ENCODE measurements at places on chromosomes 5 and 9.

DNA sequence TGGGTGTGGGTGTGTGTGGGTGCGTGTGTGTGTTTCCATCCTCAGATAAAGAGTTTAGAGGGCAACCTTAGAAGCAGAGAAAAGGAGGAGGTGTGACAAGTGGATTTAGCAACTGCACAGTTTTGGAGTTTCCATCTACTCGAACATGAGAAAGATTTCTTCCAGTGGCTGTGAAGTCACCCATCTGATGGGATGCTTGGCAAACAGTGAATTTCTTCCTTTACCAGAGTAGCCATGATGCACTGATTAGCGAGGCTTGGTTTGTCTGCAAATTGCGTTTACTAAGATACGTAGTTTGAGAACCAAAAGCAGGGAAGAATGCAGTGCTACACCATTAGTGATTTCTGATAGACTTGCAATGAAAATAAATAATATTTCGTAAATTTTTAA is 791 bp upstream of the STARD4 start:
- DNase-seq, result no peak

GRCh38 chr5:169778622-169779596 is 141.8 kb downstream of the DOCK2 start:
- DNase-seq, result no peak

- DNase-seq, result no peak
These were observed 344.8 kb downstream of the CSNK1G3 start for GRCh38 chr5:123856766-123857165.

DNA sequence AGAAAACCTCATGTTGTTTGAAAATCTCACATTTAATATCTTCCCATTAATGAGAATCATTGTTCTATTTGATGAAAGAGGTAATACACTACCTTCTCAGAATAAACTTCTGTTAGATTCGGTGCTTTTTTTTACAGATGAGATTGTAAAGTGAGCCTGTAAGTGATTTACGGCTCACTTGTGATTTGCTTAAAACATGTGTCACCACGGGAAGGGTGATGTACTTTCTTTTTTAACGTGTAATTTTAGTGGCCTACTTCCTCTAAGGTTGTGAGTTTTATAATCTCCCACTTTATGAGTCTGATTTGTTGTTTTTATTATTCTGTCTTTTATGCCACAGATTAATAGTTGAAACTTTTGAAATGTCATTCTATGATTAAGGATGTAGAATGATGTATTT is 15.9 kb downstream of the ANXA1 start:
- DNase-seq, result no peak

DNA sequence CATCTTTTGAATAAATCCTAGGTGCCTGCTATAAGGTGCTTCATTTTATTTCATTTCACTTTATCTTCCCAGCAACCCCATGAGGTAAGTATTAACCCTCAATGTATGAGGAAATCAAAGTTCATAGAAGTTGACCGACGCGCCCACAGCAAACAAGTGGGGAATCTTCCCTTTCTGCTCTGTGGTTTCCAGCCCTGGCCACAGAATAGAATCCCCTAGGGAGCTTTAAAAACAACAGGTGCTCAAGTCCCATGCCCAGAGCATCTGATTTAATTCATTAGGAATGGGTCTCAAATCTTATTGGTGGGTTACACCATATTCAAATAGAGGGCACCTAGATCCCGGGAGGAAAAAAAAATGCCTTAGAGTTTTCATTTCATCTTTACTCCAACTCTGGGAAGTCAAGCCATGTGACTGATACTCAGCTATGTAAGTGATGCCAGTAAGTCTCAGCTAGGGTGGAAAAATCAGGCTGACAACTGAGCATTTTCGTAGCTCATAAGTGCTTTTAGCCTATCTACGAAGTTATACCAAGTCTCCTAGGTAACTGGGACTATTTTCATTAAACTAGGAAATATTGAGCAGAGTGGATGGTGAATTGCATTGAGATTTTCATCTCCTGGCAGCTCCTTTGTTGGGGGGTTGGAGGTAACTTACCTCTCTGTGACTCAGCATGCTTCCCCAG is 353.4 kb upstream of the SLC30A5 start:
- DNase-seq, result no peak

DNA sequence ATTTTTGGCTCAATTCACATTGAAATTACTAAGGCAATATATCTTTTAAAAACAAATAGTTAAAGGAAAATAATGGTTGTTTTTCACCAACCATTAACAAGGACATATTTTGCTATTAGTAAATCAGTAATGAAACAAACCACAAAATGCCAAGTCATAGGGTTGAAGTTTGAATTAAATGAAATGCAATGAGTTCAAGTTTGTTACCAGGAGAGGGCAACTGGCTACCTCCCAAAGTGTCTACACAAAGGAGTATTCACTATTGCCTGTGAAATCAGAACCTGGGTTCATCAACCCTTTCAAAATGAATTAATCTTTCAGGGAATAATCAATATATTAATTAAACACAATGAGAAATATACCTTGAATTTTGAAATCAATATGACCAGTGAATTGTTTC is 138.4 kb upstream of the DMRTA1 start:
- DNase-seq, result no peak

Data from hematopoietic multipotent progenitor cell treated with erythropoietin and hydrocortisone succinate and interleukin-3 and kit ligand, for 17 days (in vitro differentiated cells).